ENCODE measurements at places on chromosomes 6 and 20.

- no peak for DNase-seq
Observed at GRCh38 chr20:2387580-2387979, 6.9 kb downstream of the TGM6 start.

GRCh38 chr6:87444362-87444761 is 28.4 kb upstream of the SLC35A1 start:
- DNase-seq, result no peak

GRCh38 chr6:2782825-2783187 is 17.6 kb downstream of the WRNIP1 start:
- DNase-seq, result no peak

DNA sequence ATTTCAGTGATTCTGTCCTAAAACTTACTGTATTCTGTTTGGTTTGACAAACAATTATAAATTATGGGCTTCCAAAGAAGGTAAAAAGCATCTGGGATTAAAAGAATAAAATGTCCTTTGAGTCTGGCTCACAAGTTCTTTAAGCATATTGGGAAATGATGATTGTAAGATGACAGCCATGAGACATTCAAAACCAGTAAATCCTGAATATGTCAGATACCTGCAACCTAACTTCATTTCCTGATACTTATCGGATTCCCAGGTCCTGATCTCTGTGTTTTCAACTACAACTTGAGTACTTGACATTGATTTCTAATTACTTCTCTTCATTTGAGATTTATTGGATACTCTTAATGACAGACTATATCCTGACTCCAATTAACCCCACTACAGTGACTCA is 446.6 kb downstream of the GRIK2 start:
- no peak for DNase-seq

DNA sequence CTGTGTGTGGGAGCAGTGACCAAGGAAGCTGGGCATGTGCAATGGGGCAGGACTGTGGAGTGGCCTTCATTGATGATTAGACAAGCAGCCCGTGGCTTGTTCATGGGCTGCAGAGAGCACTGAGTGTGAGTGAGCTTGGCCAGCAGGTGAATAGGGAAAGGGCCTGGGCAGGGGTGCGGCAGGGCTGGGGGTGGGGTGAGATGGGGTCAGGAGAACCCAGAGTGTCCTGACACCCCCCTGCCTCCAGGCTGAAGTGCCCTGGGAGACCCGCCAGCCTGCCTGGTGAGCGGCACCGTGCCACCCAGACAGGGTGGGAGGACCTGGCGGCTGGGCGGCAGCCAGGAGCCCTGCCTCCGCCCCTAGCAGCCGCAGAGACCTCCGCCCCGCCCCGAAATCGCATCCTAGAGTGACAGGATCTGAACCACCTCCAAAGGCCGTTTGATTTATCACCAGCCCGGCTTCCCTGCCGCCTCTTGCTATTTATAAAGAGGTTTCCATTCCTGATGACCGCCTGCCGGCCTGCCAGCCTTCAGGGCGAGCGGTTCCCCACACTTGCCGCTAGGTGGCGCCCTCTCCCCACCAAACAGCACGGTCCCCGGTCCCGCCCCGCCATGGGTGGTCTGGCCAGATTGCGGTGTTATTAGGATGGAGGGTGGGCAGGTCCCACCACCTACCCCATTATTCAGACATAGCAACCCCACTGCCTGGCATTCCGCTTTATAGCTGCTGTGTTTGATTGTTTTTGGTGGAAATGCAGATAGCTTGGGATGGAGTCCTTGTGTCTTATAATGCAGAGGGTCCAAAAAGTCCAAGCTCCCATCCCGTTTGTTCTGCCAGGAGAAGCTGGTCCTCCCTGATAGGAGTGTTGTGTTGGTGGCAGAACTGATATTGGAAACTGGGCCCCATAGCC is 3.5 kb downstream of the MYLK2 start:
- peak; percentile 57 for DNase-seq

GRCh38 chr20:17934141-17934862 is 34.3 kb downstream of the SNX5 start:
- DNase-seq, result no peak

Data from anterior cingulate cortex (tissue), 58 donors.